ENCODE measurements at places on chromosomes 6 and 20.

- peak; percentile 40 for DNase-seq
Observed at GRCh38 chr6:56902641-56903464, 52.1 kb upstream of the BEND6 start.

- peak; percentile 9 for DNase-seq
Observed at GRCh38 chr20:59576216-59576953, 28.0 kb upstream of the PHACTR3 start.

DNA sequence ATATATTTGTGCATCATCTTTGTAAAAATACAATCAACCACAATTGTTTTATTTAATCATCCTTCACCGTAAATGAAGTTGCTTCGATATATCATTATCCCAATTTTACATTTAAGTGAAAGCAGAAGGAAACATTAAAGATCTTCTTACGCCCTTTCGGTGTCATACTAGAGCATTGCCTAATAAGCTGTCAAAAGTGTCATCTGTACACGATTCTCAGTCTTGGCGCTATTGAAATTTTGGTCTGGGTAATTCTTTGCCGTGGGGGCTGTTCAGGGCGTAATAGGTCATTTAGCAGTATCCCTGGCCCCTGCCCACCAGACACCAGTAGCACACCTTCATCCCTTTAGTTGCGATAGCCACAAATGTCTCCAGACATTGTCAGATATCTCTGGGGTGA is 40.4 kb upstream of the TMEM170B start:
- DNase-seq: no peak

DNA sequence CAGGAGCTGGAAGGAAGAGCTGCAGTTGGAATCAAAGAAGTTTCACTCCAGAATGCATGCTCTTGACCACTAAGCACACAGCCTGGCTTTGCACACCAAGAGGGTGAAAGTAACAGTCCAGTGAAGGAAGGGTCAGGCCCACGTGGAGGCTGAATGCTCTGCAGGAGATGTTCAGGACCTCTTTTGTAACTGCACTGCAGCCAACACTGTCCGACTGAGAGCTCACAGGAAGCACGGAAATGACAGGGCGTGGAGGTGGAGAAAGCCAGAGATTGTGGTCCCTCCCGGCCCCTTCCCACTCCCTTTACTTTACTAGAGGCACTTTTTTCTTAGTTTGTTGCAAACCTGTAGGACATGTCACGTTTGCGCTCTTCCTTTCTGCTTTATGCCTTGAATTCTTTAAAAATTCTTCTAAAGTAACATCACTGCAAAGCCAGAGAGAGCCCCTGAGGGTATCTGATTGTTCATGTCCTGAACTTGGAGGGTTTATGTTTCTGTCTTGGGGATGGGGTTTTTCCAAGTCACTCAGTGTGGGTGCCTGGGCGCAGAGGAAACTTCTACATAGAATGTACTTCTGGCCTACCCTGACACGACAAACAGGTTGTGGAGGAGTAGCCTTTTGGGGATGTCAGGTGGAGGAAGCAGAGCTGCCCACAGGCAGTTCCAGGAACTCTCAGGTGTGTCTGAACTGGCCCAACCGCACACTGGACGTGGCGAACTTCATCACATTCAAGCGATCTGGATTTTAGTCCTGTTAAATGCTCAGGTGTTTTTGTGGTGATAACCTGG is 40.9 kb downstream of the JAG1 start:
- no peak for DNase-seq

Data from midbrain (tissue), 1 donor.